ENCODE measurements at places on chromosomes 2 and 18. TPM values are rescaled to one million over a fixed set of nuclear protein-coding genes. Genes with fewer than 3 reads are reported as not detected.

Gene CAVIN2
- total RNA-seq, result not detected

Gene MEP1B
- total RNA-seq, result not detected

Gene STARD6
- not detected for total RNA-seq

Gene MEIS1
- total RNA-seq, result not detected

Gene FAP
- total RNA-seq, result not detected

Gene IL37
- total RNA-seq, result not detected

GRCh38 chr2:147294825-147295392, 549.9 kb upstream of the ACVR2A start:
- DNase-seq, result no peak

DNA sequence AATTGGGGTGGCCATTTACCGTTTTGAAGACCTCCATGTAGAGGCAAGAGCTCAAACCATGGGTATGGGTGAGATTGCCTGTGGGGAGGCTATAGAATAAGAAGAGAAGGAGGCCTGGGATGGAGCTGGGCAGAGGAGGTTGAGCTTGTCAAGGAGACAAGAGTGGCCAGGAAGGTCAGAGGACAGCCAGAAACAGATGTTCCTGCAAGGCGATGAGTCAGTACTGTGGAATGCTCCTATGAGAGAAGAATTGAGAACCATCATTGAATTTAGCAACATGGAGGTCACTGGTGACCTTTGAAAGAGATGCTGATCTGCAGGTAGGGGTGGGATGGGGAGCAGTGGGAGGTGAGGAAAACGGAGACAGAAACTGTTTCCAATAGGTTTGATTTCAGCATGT, 3.5 kb downstream of the ACSL3 start:
- DNase-seq, result no peak

- DNase-seq, result no peak
Measured at GRCh38 chr2:112782234-112782799, 2.0 kb downstream of the IL1A start.

GRCh38 chr2:224910574-224910925, 131.7 kb downstream of the DOCK10 start:
- no peak for DNase-seq

- DNase-seq, result no peak
Measured at GRCh38 chr2:213545964-213546475, 261.8 kb downstream of the SPAG16 start.

- no peak for DNase-seq
Measured at GRCh38 chr2:29113027-29113686, 2.1 kb upstream of the CLIP4 start.

- no peak for DNase-seq
Measured at GRCh38 chr2:147482916-147483669, 361.7 kb upstream of the ACVR2A start.

DNA sequence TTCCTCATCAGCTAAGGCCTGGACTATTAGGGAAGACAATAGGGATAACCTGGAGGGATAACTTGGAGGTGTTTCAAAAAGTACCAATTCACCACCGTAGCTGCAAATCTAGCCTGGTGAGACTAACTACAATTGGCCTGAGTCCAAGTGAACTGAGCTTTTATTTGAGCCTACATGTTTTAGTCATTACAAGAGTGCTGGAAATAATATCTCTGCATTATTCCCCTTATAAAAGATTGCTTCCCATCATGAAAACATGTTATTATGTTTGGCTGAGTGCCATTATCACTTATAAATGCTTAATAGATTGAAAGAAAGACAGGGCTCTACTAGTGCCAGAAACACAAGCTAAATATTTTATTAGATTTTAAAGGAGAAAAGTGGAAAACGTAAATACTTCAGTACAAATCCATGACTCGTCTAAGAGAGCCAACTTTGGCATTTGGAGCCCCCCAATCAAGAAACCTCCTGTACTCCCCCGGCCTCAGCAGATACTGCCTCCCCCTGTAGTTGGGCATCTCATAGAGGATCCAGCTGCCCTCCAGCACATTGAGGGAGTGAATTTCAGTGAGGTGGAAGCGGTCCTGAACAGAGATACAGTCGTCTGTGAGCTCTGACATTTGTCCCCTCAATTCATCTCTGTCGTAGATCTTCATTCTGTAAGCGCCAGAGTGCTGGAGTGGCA, 3.6 kb downstream of the CRYGB start:
- DNase-seq, result no peak

Data from activated naive CD8-positive, alpha-beta T cell treated with anti-CD3 and anti-CD28 coated beads, Interleukin-2, amount 10 ng/mL, durations not matched to agents 7 days and 5 days (primary cell).